ENCODE measurements at places on chromosomes 12 and 14. TPM values are rescaled to one million over a fixed set of nuclear protein-coding genes. Genes with fewer than 3 reads are reported as not detected.

Gene GCH1
- total RNA-seq: 8.6 TPM

Gene DACT1
- not detected for total RNA-seq

DNA sequence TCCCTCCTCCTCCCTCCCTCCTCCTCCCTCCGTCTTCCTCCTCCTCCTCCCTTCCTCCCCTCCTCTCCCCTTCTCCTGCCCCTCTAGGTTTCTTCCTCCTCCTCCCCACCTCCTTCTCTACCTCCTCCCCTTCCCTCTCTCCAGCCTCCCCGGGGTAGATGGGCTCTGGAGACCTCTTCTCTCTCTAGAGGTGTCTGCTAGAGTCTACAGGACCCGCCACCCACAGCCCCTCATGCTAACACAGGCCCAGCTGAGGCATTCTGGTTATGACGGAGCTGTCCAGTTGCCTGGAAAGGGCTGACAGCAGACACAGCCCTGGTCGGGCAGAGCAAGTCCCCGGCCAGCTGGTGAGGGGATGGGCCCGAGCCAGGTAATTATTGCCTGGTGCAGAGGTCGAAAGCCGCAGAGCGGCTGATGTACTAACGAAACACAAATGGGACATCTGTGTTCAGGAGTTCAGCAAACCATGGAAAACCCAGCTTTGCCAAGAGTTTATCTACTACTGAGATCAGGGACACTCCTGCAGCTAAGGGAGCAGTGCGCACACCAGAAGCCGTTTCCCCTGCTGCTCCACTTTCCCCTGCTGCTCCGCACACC, 96.2 kb downstream of the PAPOLA start:
- DNase-seq: no peak

- DNase-seq: peak; percentile 89
Measured at GRCh38 chr14:78254911-78255461, 84.8 kb downstream of the NRXN3 start.

GRCh38 chr12:12673296-12673695, 22.7 kb downstream of the GPR19 start:
- no peak for DNase-seq

DNA sequence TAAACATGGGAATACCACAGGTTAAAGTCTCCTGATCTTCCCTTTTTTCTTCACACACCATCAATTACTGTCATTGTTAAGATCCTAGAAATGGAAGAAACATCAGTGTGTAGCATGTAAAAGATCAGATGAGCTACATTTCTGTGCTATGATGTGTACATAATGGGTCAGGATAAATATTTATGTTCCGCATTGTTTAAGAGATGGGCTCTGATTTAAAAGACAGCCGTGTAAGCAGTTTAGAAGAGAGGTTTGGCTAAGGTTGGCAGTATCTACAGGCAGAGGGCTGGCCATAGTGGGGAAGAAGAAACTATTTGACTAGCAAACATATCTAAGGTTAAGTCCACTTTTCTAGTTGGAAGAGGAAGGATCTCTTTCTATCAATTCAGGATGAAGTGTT, 49.4 kb downstream of the LRRC9 start:
- peak; percentile 30 for DNase-seq

GRCh38 chr14:39229222-39229543, 4.5 kb upstream of the MIA2 start:
- no peak for DNase-seq

DNA sequence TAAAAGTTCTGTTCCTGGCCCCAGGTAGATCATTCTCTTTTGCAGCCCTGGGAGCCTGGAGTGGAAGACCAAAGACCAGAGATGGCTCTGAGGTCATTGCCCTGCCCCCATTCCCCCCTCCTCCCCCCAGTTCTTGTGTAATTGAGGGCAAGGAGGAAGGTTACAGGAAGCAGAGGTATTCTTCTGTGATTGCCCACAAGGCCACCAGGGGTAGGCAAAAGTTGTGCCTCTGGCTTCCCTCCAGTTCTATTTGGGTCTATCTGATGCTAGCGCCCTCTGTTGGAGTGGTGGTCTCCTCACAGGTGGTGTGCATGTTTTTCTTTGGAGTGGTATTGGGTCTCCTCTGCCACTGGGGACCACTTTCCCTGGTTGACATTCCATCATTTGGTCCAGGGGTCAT, 41.2 kb upstream of the CRY1 start:
- DNase-seq: peak; percentile 13

DNA sequence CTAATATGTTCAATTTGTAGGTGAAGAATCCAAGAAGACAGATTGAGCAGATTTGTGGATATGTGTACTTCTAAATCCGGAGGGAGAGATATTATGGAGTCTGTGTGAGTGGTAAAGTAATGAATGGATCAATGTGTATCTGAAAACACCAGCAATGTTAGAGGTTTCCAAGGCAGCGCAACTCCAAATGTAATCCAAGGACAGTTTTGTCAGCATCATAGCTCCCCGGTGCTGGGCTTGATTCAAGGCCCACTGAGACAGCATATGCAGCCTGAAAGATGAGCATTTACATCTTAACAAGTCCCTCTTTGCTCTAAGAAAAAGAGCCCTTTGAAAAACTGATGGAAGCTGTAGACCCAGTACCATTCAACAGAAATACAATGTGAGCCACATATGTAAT, 38.3 kb upstream of the FRMD6 start:
- DNase-seq: no peak

DNA sequence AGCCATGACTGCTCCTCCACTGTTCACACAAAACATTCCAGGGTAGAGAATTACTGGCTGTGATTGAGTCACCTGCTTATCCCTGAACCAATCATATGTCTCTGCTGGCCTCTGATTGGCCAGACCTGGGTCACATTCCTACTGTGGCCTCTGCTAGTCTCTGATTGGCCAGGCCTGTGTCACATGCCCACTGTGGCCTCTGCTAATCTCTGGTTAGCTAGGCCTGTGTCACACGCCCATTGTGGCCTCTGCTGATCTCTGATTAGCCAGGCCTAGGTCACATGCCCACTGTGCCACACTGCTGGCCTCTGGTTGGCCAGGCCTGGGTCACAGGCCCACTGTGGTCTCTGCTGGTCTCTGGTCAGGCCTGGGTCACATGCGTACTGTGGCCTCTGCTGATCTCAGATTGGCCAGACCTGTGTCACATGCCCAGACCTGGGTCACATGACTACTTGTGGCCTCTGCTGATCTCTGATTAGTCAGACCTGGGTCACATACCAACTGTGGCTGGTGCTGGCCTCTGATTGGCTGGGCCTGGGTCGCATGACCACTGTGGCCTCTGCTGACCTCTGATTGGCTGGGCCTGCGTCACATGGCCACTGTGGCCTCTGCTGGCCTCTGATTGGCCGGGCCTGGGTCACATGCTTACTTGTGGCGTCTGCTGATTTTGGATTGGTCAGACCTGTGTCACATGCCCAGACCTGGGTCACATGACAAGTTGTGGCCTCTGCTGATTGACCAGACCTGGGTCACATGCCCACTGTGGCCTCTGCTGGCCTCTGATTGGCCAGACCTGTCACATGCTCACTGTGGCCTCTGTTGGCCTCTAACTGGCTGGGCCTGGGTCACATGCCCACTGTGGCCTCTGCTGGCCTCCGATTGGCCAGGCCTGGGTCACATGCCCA, 251.6 kb downstream of the SLC15A4 start:
- no peak for DNase-seq

GRCh38 chr14:99821519-99822508, 28.6 kb downstream of the EML1 start:
- DNase-seq: peak; percentile 6

DNA sequence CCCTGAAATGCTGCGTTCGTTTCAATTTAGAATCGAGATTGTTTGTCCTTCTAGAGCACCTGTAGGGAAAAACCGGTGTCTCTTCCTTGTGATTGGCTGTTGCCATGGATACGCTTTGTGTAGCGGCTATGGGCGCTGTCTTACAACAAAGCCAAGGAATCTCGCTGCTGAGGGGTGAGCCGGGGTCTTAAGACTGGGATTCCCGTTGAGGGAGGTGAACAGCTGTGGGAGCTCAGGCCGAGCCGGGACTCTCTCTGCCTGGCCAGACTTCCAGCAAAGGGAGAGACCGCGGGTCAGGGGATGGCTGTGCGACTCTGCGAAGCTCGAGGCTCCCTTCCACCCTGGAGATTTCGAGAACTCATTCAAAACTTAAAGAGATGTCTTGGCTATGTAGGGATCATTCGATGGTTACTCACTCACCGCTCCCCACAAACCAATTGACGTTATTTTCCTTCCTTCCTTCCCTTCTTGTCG, at the start of the genes LRRIQ1 and TSPAN19:
Gene LRRIQ1 (plus strand): TSS at position 118 of the 474 bp plus-strand sequence. CDS start 1,826 bp downstream, outside the sequence.
Gene TSPAN19 (minus strand): TSS at position 44 of the 474 bp plus-strand sequence. CDS start 6,331 bp downstream, outside the sequence.
- peak; percentile 93 for DNase-seq

Gene CEBPE
- not detected for total RNA-seq

GRCh38 chr14:90428676-90429075, 31.8 kb downstream of the CALM1 start:
- DNase-seq: no peak

Gene PPFIA2
- 2.2 TPM for total RNA-seq

Gene CLSTN3
- total RNA-seq: 40.2 TPM

- no peak for DNase-seq
Measured at GRCh38 chr12:104372721-104373335, 69.3 kb downstream of the EID3 start.

DNA sequence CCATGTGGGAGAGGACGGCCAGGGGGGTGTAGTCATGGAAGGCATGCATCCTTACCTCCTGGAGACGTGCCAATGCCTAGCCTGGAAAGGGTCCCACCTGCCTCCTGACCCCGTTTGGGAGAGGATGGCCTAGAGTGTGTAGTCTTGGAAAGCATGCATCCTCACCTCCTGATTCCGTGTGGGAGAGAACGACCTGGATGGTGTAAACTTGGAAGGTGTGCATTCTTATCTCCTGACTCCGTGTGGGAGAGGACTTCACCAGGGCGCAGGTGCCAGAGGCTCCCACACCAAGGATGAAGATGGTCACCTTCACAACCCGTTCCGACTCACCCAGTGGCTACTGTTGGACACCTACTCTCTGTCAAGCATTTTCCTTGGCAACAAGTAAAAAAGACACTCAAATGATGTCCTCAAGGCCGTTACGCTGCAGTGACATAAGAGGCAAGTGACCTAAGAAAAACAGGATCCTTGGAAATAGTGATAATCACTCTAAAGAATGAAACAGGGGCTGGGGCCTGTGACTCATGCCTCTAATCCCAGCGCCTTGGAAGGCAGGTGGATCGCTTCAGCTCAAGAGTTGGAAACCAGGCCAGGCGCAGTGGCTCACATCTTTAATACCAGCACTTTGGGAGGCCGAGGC, 37.5 kb upstream of the FZD10 start:
- no peak for DNase-seq

Gene SDSL
- total RNA-seq: 21.1 TPM

GRCh38 chr12:105825141-105825540, 313.6 kb downstream of the NUAK1 start:
- no peak for DNase-seq

DNA sequence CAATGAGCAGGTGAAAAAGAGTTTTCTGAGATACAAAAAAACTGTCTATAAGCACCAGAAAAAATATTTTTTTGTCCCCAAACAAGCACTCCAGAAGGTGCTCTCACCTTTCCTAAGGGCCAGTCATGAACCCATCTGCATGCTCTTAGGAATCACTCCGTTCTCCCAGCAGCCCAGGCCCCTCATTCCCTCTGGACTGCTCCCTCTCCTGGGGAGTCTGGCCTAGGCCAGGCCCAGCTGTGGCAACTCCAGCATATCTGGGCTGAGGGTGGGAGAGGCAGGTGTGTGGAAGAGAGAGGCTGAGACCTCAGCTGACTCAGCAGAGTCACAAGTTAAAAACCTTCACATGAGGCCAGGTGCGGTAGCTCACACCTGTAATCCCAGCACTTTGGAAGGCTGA, 54.6 kb downstream of the TRAFD1 start:
- DNase-seq: no peak

DNA sequence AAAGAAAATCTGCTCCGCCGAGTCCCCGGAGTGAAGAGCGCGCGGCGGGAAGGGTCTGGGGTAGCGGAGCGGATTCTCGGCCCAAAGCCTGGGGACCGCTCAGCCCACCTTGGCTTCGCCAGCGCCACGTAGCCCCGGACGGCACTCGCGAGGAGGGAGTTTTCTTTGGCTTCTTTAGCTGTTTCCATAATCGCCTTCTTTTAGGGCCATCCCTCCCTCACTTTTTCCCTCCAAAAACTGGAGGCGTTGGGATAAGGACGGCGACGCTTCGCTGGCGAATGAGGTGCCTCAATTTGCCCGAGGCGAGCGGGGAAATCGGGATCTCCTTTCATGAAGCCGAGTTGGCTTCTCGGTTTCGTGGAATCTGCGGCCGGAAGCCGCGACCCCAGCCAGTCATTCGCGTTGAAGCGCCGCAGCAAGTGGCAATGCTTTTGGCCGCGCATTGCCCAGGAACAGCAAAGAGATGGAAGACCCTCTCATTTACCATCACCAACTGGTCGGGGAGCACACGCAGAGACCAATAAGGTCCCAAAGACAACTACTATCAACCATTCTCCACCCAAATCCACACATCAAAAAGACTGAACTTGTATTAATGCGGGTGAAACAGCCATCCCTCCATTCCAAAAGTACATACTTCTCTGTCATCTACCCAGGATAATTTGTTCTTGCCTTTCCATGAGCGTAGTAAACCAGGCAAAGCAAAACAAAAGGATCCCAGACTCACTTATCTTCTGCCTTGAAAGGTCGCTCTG, 8.4 kb upstream of the SIX1 start:
- no peak for DNase-seq

DNA sequence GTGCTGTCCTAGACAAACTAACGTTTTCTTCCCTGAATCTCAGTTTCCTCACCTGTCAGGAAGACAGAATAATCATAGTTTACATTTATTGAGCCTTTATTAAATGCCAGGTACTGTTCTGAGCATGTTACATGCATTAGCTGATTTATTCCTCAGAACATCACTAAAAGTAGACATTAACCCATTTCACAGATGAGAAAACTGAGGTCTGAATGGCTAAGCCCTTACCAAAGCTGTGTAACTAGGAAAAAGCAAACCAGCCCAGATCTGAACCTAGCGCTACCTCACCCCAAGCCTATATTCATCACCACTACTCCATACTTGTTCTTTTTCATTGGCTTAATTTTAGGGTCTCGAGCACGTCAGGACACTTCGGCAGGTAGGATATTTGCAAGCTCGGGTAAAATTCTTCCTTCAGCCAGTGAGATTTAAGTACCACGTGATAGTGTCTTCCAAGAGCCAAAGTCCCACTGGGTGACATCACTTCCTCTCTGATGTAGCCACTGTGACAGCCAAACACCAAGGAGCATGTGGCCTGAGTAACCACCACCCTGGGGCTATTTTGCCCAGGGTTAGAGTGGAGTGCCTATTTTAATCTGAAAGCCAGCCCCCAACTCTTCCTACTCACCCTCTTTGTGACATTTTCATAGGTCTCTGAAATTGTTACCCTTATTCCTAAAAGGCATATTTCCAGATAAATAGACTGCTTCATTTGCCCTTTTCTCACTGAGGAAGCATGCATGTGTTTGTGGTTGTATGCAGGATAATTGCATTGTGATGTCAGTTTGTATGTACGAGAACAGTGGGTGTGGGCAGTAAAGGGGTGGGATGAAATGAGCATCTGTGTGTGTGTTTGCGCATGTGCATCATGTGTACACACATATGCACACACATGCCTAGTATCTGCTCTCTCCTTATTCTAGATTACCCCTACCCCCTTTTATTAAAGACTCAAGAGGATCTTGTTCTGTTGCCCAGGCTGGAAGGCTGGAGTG, 62.2 kb upstream of the WSCD2 start:
- no peak for DNase-seq

Gene LRRC43
- not detected for total RNA-seq

Measured in MCF 10A (cell line).